Panc1 (cell line): ENCODE measurements at places on chromosomes 4 and X. TPM values are rescaled to one million over a fixed set of nuclear protein-coding genes. Genes with fewer than 3 reads are reported as not detected.

P2RY8 gene
- 0.18 TPM for total RNA-seq

DMRTC1 gene
- total RNA-seq = 0.31 TPM

CLIC2 gene
- 0.80 TPM for total RNA-seq

LNX1 gene
- total RNA-seq = 0.18 TPM

SNCA gene
- 6.0 TPM for total RNA-seq

GPM6B gene
- total RNA-seq = not detected

GAB1 gene
- 2.8 TPM for total RNA-seq

- no peaks in the 10 kb centered on the region for H3K4me1 ChIP-seq
- H3K4me3 ChIP-seq = no peak overlapping the region
- no peaks in the 10 kb centered on the region for H3K27me3 ChIP-seq
- H3K27ac ChIP-seq = no peak overlapping the region
- no peak for DNase-seq
Observed at GRCh38 chr4:10703156-10703555, 18.6 kb upstream of the CLNK start.

GRCh38 chr4:38667085-38667893 is 3.3 kb downstream of the KLF3 start:
- no peaks in the 10 kb centered on the region for H3K27me3 ChIP-seq
- peaks cover 52% of the 10 kb centered on the region for H3K4me1 ChIP-seq
- peak; percentile 90 for DNase-seq
- H3K27ac ChIP-seq = peak overlapping the region; percentile 91
- peak overlapping the region; percentile 66 for H3K4me3 ChIP-seq

- peaks cover 29% of the 10 kb centered on the region for H3K4me1 ChIP-seq
- no peak overlapping the region for H3K4me3 ChIP-seq
- no peak overlapping the region for H3K27ac ChIP-seq
- H3K36me3 ChIP-seq = no peaks in the 10 kb centered on the region
Observed at GRCh38 chrX:123983240-123983639, 21.7 kb downstream of the STAG2 start.

GRCh38 chr4:183763990-183764754 is 105.1 kb downstream of the TRAPPC11 start:
- peaks cover 4% of the 10 kb centered on the region for H3K4me1 ChIP-seq
- DNase-seq = no peak
- no peak overlapping the region for H3K4me3 ChIP-seq
- H3K27ac ChIP-seq = no peak overlapping the region
- H3K27me3 ChIP-seq = no peaks in the 10 kb centered on the region

GRCh38 chr4:188650516-188650915 is 511.3 kb downstream of the TRIML1 start:
- no peak for DNase-seq
- no peaks in the 10 kb centered on the region for H3K27me3 ChIP-seq
- H3K36me3 ChIP-seq = no peaks in the 10 kb centered on the region
- no peaks in the 10 kb centered on the region for H3K4me1 ChIP-seq
- H3K27ac ChIP-seq = no peak overlapping the region

GRCh38 chr4:77845400-77845799 is 17.2 kb upstream of the MRPL1 start:
- no peaks in the 10 kb centered on the region; the same call in 1 of the 2 replicates for H3K27me3 ChIP-seq
- no peaks in the 10 kb centered on the region for H3K4me1 ChIP-seq
- no peak overlapping the region for H3K27ac ChIP-seq
- H3K36me3 ChIP-seq = no peaks in the 10 kb centered on the region
- no peak overlapping the region for H3K4me3 ChIP-seq
- DNase-seq = no peak

GRCh38 chr4:16194214-16194613 is 32.1 kb downstream of the TAPT1 start:
- H3K36me3 ChIP-seq = no peaks in the 10 kb centered on the region
- H3K27me3 ChIP-seq = no peaks in the 10 kb centered on the region
- H3K27ac ChIP-seq = no peak overlapping the region
- no peaks in the 10 kb centered on the region for H3K4me1 ChIP-seq

- no peak for DNase-seq
- no peak overlapping the region for H3K27ac ChIP-seq
- H3K4me3 ChIP-seq = no peak overlapping the region
- H3K27me3 ChIP-seq = no peaks in the 10 kb centered on the region
- H3K36me3 ChIP-seq = no peaks in the 10 kb centered on the region
- H3K4me1 ChIP-seq = no peaks in the 10 kb centered on the region
Observed at GRCh38 chrX:33969105-33969504, 163.0 kb downstream of the FAM47A start.

DNA sequence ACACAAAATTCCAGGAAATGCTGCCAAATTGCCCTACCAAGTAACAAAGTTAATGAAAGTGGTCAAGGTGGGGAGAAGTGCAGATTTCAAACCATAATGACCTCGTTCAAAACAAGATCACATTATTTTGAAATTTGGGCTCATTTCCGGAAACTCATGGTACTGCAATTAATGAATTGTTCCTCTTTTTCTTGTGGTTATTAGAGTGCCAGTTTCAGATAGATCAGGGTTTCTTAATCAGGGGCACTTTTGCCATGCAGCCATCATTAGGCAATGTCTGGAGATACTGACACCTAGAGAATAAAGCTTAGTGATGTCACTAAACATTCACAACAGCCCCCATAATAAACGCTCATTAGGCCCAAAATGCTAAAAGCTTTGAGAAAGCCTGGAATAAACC is 381.5 kb upstream of the GALNT7 start:
- H3K27ac ChIP-seq = no peak overlapping the region
- no peaks in the 10 kb centered on the region for H3K27me3 ChIP-seq
- DNase-seq = no peak
- no peak overlapping the region for H3K4me3 ChIP-seq

DNA sequence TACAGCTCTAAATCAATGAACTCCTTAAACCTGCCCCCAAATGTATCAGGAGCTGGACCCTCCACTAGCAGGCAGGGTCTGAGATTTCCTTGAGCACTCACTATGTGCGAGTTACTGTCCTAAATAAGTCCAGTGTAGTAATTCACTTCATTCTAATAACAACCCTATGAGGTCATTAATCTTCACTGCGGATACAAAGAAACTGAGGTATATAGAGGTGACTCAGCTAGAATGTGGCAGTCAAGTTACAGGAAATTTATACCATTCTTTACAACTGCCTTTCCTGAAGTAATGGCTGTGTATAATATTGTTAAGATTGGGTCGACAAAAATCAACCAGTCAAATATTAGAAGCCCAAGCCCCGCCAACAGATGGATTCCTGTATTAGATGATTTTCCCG is 473.9 kb upstream of the FTHL17 start:
- H3K4me3 ChIP-seq = no peak overlapping the region
- H3K4me1 ChIP-seq = no peaks in the 10 kb centered on the region
- no peaks in the 10 kb centered on the region for H3K27me3 ChIP-seq
- no peak for DNase-seq

- no peaks in the 10 kb centered on the region for H3K36me3 ChIP-seq
- peak overlapping the region; percentile 77 for H3K27ac ChIP-seq
- no peak for DNase-seq
- H3K27me3 ChIP-seq = no peaks in the 10 kb centered on the region; the same call in none of the 2 replicates
Observed at GRCh38 chr4:52037689-52038102, 403 bp downstream of the SGCB start.

DNA sequence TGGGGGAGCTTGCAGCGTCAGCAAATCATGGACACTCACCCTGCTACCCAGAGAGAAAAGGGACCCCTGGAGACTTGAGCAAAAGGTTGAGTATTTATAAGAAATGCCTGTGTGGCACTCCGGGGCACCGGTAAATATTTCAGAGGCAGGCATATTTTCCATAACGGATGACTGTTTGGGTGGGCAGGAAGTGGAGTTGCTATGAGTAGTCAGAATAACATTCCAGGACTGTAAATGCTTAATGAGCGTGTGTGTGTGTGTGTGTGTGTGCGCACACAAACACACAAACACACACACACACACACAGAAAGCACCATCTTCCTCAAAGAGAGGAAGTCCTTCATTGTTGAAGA is 74.6 kb downstream of the MXRA5 start:
- no peak for DNase-seq
- H3K36me3 ChIP-seq = no peaks in the 10 kb centered on the region
- no peaks in the 10 kb centered on the region; the same call in 1 of the 2 replicates for H3K4me1 ChIP-seq
- peak overlapping the region; percentile 46 for H3K4me3 ChIP-seq

- no peak for DNase-seq
- no peak overlapping the region for H3K4me3 ChIP-seq
- H3K27me3 ChIP-seq = no peaks in the 10 kb centered on the region
- H3K4me1 ChIP-seq = no peaks in the 10 kb centered on the region
Observed at GRCh38 chr4:124019749-124020549, 623.4 kb downstream of the SPRY1 start.

DNA sequence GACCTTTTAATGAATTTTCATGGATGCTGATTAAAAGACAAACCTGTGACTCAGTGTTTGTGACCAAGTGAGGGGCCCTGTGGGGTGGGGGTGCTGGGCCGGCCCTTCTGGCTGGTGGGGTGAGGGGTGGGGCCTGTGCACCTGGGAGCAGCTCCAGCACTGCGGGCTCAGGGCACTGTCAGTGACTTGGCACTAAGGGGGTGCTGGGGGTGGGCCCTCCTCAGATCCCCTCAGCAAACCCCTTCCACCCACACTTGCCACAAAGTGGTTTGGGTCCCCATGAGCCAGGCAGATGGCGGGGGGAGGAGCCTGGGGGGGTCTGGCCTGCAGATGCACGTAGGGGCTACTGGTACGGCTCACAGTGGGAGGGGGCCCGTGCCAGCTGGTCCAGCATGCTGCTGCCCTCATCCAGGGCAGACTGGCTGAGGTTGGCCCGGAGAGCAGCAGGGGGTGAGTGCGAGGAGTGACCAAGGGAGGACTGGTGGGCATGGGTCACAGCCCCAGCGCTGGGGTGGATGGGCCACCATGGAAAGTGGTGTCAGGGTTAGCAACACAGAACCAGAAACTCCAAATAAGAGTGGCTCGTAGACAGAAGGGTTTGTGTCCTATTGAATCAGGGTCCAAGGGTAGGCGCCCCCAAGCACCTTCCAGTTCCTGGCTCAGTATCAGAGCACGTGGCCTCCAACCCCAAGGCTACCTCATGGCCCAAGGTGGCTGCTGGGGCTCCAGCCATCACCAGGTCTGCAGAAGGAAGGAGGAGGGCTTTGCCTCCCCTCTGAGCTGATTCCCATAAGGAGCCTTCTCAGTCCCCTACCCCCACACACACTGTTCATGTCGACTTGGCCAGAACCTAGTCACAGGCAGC is 10.1 kb downstream of the NKX1-1 start:
- H3K27ac ChIP-seq = no peak overlapping the region
- H3K4me1 ChIP-seq = no peaks in the 10 kb centered on the region
- H3K4me3 ChIP-seq = no peak overlapping the region
- no peak for DNase-seq
- no peaks in the 10 kb centered on the region for H3K27me3 ChIP-seq

- H3K27me3 ChIP-seq = no peaks in the 10 kb centered on the region
- H3K36me3 ChIP-seq = no peaks in the 10 kb centered on the region
- no peak for DNase-seq
- H3K4me1 ChIP-seq = no peaks in the 10 kb centered on the region
- no peak overlapping the region for H3K4me3 ChIP-seq
Observed at GRCh38 chr4:35689870-35690269, 554.4 kb downstream of the ARAP2 start.

DNA sequence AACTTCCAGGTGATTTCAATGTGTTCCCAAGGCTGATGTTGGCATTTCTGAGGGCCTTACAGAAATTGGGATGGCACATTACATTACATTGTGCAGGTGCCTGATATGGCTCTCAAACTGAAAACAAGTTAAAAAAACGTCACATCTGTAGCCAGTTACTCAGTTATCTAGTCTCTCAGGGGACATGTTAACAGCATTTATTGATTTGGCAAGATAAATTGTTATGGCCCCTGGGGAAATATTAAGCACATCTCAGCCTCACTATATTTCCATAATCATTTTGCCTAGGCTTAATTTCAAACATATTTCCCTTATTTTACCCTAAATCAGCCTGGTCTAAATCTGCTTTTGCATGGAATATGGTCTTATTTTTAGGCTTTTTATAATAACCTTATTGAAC is 290.0 kb downstream of the IL15 start:
- no peaks in the 10 kb centered on the region for H3K27me3 ChIP-seq
- no peaks in the 10 kb centered on the region for H3K4me1 ChIP-seq
- no peak overlapping the region for H3K27ac ChIP-seq
- H3K36me3 ChIP-seq = no peaks in the 10 kb centered on the region
- no peak for DNase-seq
- H3K4me3 ChIP-seq = no peak overlapping the region

DNA sequence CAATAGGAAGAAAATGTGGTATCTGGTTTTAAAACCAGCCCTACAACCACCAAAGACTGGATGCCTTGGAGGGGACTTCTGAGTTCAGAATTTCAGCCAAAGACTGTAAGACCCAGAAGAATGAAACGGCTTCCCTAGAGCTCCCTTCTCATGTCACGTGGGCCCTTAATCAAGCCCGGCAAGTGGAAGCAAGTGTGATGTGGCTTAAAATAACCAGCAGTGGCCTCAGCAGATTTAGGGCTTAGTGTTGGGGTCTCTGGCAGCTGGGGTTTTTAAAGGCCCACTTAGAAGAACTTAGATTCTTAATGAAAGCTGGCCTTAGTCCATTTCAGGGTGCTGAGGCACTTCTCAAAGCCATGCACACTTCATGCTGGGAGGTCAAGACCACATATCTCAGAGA is 111.2 kb upstream of the TBC1D9 start:
- no peaks in the 10 kb centered on the region; the same call in 1 of the 2 replicates for H3K27me3 ChIP-seq
- no peaks in the 10 kb centered on the region for H3K4me1 ChIP-seq
- H3K36me3 ChIP-seq = no peaks in the 10 kb centered on the region
- H3K27ac ChIP-seq = no peak overlapping the region
- no peak for DNase-seq
